Retinal pigment epithelial cell (primary cell): ENCODE measurements at places on chromosomes 11 and 22.
A peak's percentile ranks its signal among the peaks of the same experiment; 100 is the strongest.

DNA sequence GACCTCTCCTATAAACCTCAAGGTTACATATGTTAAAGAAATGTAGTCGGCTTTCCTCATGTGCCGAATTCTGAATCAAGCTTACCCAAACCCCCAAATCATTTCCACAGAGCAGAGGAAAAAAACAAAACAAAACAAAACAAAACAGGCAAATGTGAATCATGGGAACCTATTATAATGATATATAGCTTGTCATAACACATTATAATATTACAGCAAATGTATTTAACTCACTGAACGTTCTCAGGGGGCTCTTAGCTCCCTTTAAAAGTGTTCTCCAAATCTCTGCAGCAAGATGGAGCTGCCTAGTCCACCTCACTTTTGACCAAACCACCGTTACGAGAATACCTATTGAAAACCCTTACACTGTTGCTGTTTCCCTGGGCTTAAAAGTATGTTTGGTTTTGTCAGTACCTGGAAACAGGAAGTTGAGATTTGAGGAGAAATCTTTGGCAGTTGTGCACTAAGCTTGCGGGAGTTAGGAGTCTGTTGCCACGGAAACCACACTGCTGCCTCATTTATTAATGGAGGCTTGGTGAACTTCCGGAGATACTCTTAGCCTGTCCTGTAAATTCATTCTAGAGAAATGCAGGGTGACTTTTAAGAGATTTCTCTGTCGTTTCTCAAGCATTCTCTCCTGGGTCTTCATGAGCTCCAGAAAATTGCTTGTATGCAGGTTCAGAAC lies 167.0 kb upstream of the RASSF10 start:
- no peak for DNase-seq

- DNase-seq, result peak; percentile 91
Observed at GRCh38 chr11:128208329-128209137, 378.8 kb downstream of the ETS1 start.

GRCh38 chr11:44632466-44633123 lies 67.1 kb downstream of the CD82 start:
- no peak for DNase-seq

- DNase-seq, result no peak
Observed at GRCh38 chr11:24348908-24349307, 147.9 kb upstream of the LUZP2 start.

- DNase-seq, result no peak
Observed at GRCh38 chr11:117612177-117612576, 184.8 kb downstream of the DSCAML1 start.

GRCh38 chr11:87265132-87265531 lies 227.4 kb downstream of the TMEM135 start:
- DNase-seq, result no peak

DNA sequence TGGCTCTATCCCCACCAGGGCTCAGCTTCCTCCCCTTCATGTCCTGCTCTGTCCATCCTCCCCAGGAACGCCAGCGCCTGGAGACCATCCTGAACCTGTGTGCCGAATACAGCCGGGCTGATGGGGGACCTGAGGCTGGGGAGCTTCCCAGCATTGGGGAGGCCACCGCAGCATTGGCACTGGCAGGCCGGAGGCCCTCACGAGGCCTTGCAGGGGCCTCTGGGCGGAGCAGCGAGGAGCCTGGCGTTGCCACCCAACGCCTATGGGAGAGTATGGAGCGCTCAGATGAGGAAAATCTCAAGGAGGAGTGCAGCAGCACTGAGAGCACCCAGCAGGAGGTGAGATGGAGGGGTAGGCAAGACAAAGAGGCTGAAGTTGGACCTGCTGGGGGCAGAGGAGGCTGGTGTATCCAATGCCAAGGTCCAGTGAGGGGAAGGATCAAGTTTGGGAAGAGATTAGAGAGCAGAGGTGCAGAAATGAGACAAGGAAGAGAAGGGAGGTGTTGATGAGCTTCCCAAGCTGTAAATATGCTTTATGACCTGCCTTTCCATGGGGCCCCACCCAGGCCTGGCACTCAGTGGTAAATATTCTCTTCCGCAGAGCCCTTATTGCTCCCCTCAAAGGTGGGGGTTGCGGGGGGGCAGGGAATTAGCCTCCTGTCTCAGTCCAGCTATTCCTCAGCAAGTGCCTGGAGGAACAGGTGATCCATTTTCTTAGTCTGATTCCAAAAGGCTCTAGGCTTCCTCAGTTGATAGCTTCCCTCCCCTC lies 23.9 kb downstream of the PHLDB1 start:
- DNase-seq, result no peak

- no peak for DNase-seq
Observed at GRCh38 chr22:26479043-26479791, 4.4 kb downstream of the HPS4 start.

DNA sequence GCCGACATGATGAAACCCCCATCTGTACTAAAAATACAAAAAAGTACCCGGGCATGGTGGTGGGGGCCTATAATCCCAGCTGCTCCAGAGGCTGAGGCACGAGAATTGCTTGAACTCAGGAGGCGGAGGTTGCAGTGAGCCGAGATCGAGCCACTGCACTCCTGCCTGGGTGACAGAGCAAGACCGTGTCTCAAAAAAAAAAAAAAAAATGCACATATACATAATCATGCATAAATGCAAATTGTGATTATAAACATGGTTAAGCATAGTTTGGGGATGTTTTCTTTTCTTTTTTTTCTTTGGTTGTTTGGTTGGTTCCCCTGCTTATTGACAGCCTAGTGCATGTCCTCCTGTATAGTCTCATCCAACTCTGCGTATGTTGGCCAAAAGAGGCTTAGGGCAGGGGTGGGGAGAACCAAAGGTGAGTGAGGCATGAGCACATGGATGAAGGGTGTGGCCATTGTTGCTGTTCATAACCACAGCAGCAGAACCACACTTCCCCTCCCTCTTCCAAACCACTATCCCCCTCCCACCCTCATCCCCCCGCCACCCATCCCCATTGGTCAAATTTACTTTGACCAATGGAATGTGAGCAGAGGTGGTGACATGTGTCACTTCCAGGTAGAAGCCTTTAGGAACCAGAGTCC lies 6.9 kb upstream of the VPS37C start:
- no peak for DNase-seq

DNA sequence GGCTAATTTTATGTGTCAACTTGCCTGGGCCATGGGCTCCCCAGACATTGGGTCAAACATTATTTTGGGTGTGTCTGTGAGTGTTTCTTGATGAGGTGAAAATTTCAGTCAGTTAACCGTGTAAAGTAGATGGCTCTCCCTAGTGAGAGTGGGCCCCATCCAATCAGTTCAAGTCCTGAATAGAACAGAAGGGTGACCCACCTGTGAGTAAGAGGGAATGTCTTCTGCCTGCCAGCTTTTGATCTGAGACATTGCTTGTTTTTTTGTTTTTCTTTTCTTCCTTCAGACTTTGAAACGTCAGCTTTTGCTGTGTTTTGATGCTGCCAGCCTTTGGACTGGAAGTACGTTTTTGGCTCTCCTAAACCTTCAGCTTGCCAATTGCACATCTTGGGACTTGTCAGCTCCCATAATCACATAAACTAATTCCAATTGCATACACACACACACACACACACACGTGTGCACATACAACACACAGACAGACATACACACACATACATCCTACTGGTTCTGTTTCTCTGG lies 300.1 kb downstream of the CNTN5 start:
- DNase-seq, result no peak

DNA sequence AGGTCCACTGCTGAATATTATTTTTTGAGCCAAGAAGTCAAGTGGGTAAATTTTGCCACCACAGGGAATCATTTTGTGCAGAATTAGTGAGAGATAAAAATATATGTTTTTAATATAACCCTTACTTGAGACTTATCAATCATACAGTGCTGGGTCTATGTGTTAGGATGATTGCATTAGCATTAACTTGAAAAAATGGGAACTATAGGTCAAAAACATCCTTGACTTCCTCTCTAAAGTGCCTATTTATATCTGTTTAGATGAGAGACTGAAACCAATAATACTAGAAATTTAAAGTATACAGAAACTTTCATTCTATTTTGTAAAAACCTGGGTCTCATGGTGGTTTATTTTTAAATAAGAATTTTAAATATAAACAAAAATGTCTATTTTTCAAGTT lies 65.1 kb upstream of the CARD18 start:
- no peak for DNase-seq

GRCh38 chr22:24140357-24140756 lies 40.9 kb upstream of the SUSD2 start:
- no peak for DNase-seq

DNA sequence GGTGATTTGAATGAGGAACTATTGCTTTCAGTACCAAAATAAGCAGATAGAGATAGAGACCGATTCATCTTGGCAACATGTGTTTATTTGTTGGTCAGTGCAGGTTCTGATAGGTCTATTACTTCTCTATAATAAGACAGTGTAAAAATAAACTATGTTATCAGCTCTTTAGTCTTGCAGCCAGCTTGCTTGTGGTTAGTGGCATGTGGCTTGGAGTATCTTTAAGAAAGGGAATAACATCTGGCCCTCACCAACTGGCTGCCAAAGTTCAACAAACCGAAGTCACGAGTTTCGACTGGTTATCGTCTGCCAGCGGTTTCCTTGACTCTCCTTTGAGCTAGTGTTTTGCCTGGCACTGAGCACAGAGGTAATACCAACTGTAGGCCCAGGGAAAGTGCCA lies 71.8 kb downstream of the CTTN start:
- no peak for DNase-seq

GRCh38 chr22:41982865-41983264 lies 13.6 kb downstream of the SEPTIN3 start:
- DNase-seq, result no peak

- no peak for DNase-seq
Observed at GRCh38 chr11:85313741-85314140, 313.4 kb downstream of the DLG2 start.

DNA sequence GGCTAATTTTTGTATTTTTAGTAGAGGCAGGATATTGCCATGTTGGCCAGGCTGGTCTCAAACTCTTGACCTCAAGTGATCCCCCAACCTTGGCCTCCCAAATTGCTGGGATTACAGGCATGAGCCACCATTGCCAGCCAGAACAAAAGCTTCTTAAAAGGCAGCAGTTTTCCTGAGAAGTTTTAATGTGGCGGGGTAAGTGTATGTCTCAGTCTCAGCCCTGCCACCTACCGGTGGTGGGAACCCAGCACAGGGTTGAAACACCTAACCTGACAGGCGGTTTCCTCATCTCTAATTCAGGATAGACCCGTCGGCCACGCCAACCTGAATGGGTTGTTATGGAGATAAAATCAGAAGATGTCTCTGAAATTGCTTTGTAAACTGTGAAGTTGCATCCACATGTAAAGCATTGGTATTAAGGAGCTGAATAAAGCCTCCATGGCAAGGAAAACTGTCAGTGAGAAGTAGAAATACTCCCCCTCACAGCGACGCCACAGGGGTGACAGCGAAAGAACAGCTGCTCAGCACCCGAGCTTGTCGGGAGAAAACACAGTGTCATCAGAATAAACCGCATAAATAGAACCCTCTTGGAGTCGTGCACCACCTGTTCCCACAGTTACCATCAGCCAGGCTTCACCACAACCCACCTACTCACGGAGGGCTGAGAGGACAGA lies 165.9 kb upstream of the NCAM1 start:
- DNase-seq, result no peak

GRCh38 chr11:123187665-123188507 lies 7.2 kb downstream of the CLMP start:
- DNase-seq, result no peak

- no peak for DNase-seq
Observed at GRCh38 chr22:27542602-27543001, 259.0 kb downstream of the MN1 start.

- no peak for DNase-seq
Observed at GRCh38 chr11:71066311-71066710, 186.1 kb downstream of the SHANK2 start.

DNA sequence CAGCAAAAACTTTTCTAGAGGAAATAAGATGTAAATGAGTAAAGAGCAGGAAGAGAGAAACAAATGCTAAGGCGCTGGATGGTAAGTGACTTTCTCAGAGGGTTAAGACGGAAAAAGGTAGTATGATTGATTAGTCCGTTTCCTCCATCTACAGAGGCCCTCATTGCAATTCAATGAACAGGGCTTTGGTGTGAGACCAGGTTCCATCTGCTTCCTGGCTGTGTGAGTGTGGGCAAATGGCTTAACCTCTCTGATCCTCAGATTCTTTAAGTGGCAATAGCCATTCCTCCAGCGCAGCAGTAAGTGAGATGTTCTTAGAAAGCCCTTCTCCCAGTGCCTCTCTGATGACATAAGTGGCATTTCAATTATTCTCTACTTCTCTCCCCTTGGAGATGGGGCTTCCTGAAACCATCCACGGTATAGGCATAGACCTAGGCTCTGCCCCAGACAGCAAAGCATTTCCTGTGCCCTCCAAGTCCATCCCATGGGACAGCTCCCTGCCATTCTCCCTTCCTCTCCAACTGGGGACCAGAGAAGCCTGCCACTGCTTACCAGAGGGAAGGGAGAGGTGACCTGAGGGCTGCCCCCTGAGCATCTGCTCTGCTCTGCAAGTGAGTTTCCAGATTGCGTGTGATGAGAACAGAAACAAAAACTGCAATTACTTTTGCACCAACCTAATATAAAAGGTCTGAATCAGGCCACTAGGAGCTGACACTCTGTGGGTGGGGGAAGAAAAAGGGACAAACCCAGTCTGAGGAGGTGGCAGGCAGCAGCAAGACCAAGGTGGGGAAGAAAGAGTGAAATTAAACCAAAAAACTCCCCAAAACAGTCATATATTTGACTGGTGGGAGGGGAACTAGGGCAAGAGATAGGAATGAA lies 12.7 kb upstream of the CD44 start:
- DNase-seq, result no peak

DNA sequence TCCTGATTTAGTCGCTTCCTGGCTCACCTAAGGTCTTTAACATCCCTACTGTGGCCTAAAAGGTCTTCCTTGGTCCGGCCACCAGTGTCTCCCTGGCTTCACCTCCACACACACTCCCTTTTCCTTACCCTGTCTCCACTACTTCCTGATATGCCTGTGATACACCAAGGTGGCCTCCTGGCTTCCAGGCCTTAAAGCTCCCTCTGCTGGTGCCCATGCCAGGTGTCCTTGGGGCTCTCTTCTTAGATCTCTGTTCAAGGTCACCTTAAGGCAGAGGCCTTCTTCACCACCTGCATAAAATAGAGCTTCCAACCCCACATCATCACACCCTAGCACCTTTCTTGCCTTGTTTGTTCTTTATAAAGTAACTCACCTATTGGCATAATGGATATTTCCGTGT lies 787.7 kb downstream of the NTM start:
- no peak for DNase-seq

DNA sequence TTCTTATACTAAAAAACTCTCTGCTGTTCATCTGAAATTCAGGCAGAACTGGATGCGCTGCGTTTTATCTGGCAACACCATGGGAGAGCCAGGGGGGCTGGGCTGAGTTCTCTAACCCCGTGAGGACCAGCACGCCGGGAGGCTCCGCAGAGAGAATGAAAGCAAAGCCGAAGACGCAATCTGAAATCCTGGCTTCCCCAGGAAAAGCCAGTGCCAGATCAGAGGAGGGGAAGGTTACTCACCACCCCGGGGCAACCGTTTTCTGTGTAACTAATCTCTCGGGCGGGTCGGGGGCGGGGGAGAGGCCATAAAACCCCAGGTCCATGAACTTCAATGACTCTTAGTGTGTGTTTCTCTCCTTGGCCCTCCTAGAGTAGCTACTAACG lies 99.4 kb downstream of the SHANK2 start:
- DNase-seq, result no peak

- DNase-seq, result no peak
Observed at GRCh38 chr11:72981080-72981479, 161.0 kb downstream of the FCHSD2 start.
